ENCODE measurements at places on chromosomes 3 and 15.

DNA sequence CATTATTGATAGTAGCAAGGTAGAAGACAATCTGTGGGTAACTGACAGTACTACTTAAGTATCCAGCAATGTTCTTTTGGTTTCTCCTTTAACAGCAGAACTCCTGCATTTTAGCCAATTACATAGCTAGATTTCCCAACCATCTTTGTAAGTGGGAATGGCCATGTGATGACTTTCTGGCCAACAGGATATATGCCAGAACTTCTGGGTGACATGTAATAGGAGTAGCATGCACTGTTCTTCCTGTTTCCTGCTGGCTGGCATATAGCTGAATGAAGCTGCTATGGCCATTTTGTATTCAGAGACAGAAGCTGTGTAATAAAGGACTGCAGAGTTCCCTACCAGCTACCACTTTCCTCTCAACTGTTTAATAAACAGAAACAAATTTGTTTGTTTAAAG, 18.0 kb downstream of the SPICE1 start:
- DNase-seq: no peak

GRCh38 chr3:151107177-151107576, 21.7 kb downstream of the MED12L start:
- DNase-seq: no peak

- no peak for DNase-seq
Observed at GRCh38 chr3:39467394-39468107, at the start of gene MOBP. Gene MOBP (plus strand): TSS chr3:39467680. CDS start chr3:39502070, 34,390 bp downstream.

GRCh38 chr15:90598031-90598577, 68.4 kb downstream of the CRTC3 start:
- DNase-seq: no peak

DNA sequence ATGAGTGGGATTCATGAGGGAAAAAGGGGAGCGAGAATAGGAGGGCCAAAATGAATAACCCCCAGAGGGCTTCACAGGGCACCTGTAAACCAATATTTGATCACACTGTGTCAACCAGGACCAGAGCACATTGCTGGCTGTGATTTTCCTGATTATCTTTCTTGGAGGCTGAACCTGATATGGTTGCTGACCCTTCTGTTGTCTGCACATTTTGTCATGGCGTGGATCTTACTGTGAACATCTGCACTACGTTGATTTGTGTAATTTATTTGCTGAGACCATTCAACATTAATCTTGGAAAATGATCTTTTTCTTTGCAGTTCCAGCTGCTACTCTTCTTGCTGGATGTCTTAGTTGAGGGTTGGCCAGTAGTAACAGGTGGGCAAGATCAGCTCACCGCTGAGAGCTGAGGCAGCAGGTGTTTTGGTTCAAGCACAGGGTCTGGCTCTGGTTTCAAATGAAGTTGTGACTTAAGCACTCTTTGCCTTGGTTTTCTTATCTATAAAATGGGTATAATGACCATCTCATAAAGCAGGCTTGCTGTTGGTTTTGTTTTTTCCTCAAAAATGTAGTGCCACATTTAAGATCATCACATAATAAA, 61.2 kb downstream of the ARHGEF26 start:
- DNase-seq: no peak

DNA sequence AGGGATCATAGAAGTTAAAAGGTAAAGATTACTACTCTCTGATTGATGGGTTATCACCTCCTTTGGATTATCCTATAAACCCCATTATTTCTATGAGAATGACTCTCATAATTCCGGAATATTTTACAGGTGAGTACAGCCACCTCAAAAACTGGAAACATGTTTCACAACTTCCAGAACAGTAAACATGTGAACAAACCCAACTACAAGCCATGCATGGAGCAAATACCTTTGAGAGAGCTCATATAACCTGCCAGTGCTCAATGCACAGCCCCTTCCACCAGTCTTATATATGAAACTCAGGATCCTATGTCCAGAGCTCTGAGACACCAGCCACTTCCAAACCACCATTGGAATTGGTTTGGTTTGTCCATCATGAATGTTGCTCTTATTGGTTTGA, 208.0 kb downstream of the MECOM start:
- DNase-seq: no peak

- no peak for DNase-seq
Observed at GRCh38 chr15:47194718-47195117, 522.6 kb upstream of the SEMA6D start.

- DNase-seq: no peak
Observed at GRCh38 chr3:141253326-141253725, 21.7 kb downstream of the PXYLP1 start.

DNA sequence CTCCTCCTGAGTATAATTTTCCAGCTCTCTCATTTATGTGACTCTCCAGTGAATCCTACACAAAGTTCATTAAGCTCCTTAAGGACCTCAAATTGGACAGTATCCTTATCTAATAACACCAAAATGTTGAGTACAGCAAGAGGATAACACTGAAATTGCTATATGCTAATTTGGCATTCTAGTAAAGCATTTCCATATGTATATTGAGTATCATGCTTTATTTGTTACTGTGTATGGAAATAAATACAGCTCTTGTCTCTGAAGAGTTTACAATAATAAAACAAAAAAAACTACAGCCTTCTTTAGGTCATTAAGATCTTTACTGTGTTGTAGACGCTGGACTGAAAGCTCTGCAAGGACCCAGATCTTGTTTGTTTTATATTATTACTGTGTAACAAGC, 1341.3 kb downstream of the ROBO1 start:
- no peak for DNase-seq

- no peak for DNase-seq
Observed at GRCh38 chr15:65177901-65178300, 7.2 kb downstream of the CLPX start.

DNA sequence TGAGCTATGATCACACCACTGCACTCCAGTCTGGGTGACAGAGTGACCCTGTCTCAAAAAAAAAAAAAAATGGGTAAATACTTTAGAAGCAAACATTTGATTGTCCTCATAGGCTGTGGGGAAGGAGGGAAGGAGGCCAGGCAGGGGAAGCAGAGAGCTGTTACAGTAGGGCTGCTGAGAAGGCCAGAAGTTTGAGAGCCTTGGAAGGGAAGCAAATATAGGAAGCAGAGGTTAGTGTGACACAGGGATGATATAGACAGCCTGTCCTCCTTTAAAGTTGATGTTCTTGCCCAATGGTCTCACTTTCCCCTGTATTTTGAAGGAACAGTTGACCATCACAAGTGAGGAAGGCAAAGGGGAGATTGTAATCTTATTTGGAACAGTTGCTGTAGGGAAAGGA, 5.3 kb upstream of the ALPK3 start:
- DNase-seq: no peak
